ENCODE measurements at places on chromosomes 1 and 21.

DNA sequence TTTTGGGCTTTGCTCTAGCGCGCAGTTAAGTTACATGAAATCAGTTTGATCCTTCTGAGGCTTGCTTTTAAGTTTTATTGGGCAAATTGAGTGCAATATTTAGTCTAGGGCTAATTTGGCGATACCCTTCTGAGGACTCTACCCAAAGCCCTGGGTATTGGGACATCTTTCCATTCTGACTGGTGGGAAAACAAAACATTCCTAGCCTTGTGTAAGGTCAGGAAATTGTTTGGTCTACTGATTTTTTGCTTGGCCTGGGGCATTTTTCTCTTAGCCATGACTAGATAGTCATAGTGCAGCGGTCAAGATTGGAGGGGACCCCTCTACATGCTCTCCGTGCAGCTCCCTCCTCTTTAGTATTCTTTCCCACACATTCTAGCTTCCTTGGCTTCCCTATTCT, 189.6 kb upstream of the PTGFR start:
- DNase-seq, result no peak

GRCh38 chr1:88961647-88962275, 30.7 kb downstream of the KYAT3 start:
- DNase-seq, result no peak

DNA sequence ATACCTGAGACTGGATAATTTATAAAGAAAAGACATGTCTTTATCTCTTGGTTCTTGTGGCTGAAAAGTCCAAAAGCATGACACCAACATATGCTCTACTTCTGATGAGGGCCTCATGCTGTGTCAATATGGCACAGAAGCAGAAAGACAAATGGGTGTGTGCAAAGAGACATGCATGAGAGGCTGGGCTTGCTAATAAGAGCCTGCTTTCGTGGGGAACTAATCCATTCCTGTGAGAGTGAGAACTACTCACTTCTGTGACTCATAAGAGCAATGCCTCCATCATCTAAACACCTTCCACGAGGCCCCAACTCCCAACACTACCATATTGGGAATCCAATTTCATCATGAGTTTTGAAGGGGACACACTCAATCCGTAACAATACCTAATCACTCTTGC, 340.0 kb upstream of the DUSP10 start:
- no peak for DNase-seq

- DNase-seq, result no peak
These were observed 812 bp downstream of the TTC4 start for GRCh38 chr1:54716299-54717047.

- no peak for DNase-seq
These were observed 36.0 kb downstream of the OVAAL start for GRCh38 chr1:180594723-180595122.

DNA sequence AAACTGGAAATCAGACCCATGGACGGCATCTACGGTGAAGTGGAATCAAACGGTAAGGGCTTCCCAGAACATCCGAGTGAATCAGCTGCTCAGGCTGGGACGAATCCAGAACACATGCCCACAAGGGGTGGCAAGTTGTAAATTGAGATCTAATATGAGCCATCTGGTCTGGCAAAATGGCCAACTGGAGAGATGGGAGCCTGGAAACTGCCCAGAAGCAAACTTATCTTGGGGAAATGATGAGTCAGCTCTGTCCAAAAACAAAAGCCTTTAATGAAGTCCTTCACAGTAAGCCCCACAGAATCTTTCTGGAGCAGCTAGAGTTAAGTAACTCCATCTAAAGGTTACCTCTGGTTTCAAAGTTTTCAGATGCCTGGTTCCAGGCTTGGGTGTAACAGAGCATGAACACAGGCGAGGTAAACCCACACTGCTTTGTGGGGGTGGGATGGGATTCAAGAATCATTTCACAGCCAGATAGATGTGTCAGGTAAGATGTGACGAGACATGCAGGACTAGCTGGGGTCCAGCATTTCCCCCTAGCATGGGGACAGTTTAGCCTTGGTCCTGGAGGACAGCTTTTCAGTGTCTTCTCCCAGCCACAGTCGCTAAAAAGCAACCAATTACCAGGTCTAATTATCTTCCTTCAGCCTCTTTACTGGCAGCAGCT, 10.5 kb upstream of the SRP9 start:
- DNase-seq, result no peak

DNA sequence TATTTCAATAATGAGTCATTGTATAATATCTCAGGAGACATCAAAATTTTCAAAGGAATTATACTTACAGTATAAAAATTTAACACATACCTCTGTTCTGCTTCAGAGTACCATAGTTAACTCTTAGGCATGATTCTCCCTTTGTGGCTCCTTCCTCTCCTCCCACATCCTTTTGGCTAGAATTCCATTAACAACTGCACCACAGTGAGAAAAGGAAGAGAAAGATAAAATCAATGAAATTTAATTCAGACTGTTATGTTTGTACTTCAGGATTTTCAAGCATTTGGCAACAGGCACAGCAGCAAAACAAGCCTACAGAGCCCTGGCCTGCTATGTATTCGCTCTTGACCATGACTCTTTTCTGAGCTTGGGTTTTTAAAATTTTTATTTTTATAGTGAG, 57.2 kb upstream of the SGIP1 start:
- DNase-seq, result no peak

- DNase-seq, result no peak
These were observed 125.4 kb upstream of the DAB1 start for GRCh38 chr1:57549300-57549699.

- no peak for DNase-seq
These were observed 152.9 kb downstream of the DHRS3 start for GRCh38 chr1:12465126-12465525.

DNA sequence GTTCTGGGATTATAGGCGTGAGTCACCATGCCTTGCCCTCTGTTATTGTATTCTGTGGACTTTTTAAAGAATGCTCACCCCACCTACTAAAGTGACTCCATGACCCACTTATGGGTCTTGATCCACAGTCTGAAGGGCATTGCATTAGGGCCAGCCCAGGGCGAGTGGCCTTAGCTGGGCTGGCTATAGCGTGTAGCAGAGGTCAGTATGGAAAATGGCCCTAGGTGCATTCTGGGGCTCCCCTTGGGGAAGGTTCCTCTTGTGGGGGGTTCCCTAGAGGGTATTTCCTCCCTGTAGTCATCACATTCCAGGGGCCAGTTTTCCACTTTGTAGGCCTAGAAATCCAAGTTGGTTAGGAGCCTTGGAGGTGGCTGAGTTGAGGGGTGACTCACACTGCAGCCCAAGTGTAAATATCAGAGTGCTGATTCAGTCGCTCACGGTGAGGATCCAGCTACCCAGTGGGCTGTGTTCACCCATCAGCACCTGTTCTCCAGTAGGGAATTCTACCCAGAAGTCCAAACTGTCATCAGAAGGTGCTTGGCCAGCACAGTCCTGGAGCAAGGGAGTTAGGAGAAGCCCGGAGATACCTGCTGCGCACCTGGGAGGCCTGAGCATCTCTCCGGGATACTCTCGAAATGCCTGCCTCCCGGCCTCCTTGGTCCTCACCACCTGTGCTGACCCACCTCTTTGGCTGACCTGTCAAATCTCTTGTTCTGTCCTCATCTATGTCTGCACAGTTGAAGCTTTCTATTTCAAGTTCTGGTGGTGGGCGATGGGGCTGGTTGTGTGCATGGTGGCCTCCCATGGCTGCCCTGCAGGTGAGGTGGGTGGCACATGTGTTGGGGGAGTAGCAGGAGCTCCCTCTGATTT, 52.2 kb downstream of the NENF start:
- DNase-seq, result no peak

GRCh38 chr1:112402682-112403643, 6.9 kb downstream of the CTTNBP2NL start:
- DNase-seq, result no peak

DNA sequence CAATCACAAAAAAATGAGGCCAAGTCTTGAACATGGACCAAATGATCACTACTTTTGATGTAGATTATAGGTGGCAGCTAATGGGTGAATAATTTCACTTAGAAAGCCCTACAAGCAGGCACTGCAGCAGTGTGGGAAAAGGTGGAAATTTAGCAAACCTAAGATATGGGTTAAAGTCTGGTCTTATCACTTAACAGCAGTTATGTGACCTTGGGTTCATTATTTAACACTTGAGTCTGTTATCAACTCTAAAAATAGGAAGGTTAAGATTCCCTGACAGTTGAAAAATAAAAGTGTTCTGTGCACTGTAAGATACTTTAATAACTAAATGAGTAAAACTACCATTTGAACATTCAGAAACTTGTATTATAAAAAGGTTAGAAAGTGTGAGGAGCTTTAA, 47.5 kb downstream of the SSX2IP start:
- DNase-seq, result no peak

- DNase-seq, result no peak
These were observed 22.9 kb downstream of the SYT11 start for GRCh38 chr1:155882235-155882634.

GRCh38 chr1:25031966-25032667, 102.0 kb upstream of the RUNX3 start:
- peak; percentile 66 for DNase-seq

DNA sequence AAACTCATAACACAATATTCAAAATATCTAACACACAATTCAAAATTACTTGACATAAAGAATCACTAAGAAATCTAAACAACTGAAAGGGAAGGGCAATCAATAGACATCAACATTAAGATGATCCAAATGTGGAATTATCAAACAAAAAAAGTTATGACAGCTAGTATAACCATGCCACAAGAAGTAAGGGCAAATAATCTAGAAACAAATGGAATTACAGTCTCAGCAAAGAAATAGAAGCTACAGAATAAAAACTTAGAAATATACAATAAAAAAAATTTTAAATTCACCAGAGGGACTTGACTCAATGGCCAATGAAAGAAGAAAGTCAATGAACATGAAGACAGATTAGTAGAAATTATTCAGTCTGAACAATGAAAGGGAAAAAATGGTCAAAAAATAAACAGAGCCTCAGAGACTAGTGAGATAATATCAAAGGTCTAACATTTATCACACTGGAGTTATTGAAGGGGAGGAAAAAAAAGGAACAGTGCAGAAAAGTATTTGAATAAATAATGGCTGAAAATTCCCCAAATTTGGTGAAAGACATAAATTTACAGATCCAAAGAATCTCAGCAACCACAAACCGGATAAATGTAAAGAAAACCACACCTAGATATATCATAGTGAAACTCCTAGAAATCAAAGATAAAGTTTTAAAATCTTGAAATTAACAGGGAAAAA, 41.8 kb downstream of the BARHL2 start:
- no peak for DNase-seq

- DNase-seq, result no peak
These were observed 63.7 kb upstream of the IGSF5 start for GRCh38 chr21:39681257-39681656.

- no peak for DNase-seq
These were observed 647.7 kb downstream of the LTN1 start for GRCh38 chr21:28344985-28345384.

DNA sequence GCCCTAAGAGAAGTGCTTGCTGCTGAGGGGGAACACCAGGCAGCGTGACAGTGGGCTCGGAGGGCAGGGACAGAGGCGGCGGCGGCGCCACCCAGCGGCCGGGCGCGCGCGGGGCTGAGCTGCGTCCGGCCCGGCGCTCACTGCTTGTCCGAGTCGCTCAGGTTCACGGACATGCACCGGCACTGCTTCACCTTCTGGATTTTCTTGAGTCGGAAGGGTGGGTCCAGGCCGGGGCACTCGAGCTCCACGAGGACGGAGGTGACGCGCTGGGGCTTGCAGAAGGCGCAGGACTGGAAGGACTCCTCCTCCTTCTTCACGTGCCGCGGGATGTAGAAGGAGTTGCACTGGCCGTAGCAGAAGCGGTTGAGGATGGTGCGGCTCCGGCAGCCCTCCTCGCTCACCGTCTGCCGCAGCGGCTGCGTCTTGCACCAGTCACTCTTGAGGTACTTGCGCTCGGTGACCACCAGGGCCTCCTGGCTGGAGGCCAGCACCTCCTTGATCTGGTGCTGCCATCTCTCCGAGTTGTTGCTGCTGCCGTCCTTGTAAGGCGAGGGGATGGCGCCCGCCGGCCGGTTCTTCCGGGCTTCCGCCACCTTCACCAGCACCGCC, 119.0 kb downstream of the GREM2 start:
- DNase-seq, result no peak

GRCh38 chr21:32136546-32136945, 142.3 kb downstream of the MIS18A start:
- no peak for DNase-seq

DNA sequence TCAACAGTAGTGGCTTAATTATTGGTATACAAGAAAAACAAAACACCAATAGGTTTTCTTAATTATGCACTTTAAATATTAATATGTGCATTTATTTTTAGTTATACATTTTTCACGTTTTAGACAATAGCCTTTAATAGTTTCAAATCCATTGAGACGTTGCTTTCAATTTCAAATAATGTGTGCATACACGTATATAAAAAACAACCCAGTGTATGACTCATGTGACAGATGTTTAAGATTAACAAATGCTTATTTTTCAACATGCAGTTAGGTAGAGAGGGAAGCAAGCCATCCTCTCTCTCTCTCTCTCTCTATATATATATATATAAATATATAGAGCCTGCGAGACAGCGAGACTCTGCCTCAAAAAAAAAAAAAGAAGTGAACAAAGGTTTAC, 24.3 kb downstream of the EYA3 start:
- no peak for DNase-seq

GRCh38 chr1:108057541-108057940, 92.6 kb upstream of the VAV3 start:
- DNase-seq, result no peak

GRCh38 chr1:161908264-161908663, 115.4 kb downstream of the OLFML2B start:
- DNase-seq, result no peak

DNA sequence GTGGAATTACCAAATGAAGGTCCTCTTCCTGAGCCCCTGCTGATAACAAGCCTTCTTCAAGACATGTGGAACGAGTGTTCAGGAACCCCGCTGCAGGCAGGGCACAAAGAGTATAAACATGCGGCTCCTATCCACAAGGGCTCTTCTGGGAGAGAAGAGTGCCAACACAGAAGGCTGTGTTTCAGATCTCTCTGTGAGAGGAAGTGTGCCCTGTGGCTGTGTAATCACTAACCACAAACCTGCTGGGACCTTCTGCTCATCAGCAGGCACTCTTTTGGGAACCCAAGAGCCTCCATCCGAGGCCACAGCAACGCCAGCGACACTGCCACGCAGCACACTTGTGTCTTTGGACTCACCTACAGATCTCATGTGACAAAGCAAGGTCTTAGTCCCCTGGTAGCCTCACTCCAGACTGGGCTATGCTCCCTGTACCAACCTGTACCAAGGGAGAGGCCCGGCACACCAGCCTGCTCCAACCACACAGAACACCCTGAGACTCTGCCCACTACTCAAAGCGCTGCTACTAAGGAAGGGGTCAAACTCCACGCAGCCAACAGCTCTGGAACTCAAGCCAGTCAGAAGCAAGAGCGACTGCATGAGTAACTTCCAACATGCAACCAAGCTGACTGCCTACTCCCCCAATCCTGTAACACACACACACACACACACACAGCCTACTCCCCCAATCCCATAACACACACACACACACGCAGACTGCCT, 7.8 kb downstream of the PTTG1IP start:
- no peak for DNase-seq
